ENCODE measurements at places on chromosomes 4 and X.

GRCh38 chr4:27846951-27847350, 986.3 kb downstream of the STIM2 start:
- no peak for DNase-seq

DNA sequence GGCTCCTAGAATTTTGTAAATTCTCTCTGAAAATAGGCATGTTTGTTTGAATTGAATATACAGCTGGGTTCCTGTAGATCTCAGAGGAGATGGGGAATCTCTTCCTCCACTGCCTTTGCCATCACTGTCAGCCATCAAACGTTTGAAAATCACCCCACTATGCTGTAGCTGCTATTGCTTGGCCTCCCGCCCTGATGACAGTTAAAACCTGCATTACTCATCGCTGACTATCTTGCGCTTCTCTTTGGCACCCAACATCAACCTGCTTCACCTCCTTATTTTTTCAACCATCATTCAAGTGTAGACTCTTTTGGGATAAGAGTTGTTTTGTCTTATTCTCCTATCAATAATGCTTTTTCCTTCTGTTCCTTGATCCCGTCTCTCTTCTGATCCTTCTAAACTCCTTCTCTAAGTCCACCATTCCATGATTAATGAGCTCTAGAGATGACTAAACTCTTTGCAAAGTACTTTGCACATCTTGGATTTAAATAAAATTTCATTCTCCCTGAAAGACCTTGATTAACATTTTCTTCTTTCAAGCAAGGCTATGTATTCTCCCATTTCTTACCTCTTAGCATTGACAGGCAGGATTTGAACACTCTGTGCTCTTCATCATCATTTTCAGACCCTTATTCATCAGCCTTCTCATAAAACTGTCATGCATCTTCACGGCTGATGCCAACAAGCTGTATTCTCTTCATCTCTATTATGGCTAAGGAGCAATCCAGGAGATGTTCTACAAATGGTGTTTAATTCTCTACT, 133.0 kb downstream of the SNCA start:
- no peak for DNase-seq

- no peak for DNase-seq
Observed at GRCh38 chr4:113821856-113822255, 60.3 kb upstream of the CAMK2D start.

DNA sequence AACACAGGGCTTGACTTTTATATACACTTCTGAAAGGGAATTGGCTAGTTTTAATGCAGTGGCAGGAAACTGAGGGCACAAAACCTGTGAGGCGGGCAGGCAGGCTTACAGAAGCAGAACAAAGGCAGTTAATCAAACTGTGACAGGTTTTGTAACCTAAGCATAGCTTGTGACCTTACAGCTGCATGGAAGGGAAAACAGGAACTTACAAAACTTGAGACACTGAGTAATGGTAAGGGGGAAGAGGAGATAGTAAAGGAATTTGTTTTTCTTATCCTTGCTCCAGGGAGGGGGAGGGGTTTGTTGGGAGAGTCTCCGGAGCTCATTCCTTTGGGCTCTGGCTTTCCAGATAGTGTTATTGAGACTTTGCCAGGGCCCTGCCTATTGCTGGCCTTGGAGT, 55.6 kb downstream of the SLITRK4 start:
- peak; percentile 4 for DNase-seq

DNA sequence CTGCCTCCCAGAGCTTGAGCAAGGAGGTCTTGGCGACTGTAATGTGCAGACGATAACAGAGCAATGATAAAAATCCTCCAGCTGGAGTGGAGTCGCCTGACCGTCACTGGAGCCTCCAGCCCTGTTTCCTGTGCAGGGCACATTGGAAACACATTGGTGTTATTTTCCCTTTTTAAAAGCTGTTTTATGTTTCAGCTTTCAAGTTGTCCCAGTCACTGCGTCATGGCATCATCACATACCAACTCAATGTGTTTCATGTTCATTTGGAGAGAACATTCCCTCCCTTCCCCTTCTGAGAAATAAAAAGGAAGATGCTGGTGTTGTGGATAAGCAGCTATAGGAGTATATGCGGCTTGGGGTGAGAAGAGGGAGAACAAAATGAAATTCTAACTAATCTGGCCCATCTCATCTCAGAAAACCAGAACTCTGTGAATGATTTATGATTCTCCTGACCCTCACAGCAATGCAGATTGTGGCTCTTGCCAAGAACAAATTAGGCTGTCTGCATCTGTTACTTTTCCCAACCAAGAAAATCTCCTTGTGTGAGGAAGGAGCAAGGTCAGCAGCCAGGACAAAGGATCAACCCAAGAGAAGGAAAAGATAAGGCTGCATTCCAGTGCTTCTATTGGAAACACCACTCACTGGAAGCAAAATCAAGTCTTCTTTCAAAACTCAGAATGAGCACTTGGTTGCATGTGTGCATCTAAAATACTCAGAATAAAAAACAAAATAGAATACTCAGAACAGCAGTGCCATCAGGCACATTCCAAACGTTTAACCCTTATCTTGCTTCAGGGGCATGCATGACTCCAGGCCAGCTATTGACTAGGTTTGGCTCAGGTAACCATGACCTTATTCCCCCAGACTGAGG, 134.4 kb downstream of the RASL11B start:
- no peak for DNase-seq

DNA sequence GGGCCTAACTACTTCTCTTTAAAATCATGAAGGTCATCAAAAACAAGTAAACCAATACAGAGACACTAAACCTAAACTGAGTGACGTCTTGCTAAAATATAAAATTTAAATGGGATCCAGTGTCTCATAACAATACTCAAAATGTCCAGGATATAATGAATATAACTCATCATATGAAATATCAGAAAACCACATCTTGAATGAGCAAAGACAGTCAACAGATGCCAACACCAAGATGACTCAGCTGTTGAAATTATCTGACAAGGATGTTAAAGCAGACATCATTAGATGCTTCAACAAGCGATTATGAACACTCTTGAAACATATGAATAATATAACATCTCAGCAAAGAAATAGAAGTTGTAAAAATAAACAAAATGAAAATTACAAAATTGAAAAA, 8.3 kb downstream of the NAP1L2 start:
- no peak for DNase-seq

- DNase-seq, result peak; percentile 55
Observed at GRCh38 chr4:78671903-78672815, 104.0 kb upstream of the BMP2K start.

GRCh38 chrX:115284877-115285276, 4.6 kb upstream of the LUZP4 start:
- no peak for DNase-seq

- no peak for DNase-seq
Observed at GRCh38 chr4:36159208-36159607, 85.1 kb downstream of the ARAP2 start.

DNA sequence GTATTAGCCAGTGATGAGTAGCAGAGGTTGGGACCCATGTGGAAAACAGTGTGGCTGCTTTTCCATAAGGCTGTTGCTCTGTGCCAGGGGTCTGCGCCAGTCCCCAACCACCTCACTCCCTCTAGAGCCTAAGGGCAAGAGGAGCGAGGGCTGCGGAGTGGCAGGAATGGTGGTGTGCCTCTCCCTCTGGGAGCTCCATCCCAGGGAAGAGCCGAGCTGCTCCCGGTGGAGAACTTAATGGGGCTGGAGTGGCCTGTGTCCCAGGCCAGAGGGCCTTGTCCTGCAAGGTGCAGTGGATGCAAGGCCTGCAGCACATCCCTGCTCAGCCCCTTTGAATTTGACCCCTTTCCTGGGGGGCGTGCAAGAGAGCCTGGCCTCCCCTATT, 105.4 kb upstream of the GRXCR1 start:
- no peak for DNase-seq

GRCh38 chrX:36568946-36569345, 439.2 kb upstream of the FAM47C start:
- no peak for DNase-seq

DNA sequence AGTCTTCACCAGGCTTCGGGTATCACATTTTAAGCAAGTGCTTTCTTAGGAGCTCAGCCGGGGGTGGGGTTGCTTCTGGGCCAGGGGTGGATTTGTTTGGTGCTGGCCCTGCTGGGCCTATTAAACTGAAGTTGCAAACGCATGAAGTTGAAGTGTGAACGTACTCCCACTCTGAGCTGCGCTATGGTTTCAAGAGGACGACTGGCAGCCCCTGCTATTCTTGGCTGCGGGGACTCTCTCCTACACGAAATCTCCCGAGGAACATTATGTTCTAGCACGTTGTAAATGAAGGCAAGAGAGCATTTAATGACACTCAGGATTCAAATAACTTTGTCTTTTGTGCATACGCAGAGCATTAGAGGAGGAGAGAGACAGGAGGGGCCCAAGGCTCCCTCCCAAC, 401.3 kb upstream of the BOD1L1 start:
- DNase-seq, result no peak

- no peak for DNase-seq
Observed at GRCh38 chrX:154349359-154349935, 25.0 kb downstream of the FLNA start.

Measured in kidney glomerular epithelial cell (primary cell).